ENCODE measurements at places on chromosomes 6 and 20.

- H3K27ac ChIP-seq, result no peak overlapping the region
- no peaks in the 10 kb centered on the region for H3K4me1 ChIP-seq
- no peak overlapping the region for H3K4me3 ChIP-seq
- no peaks in the 10 kb centered on the region for H3K36me3 ChIP-seq
- H3K27me3 ChIP-seq, result no peaks in the 10 kb centered on the region
These were observed 23.5 kb downstream of the BPIFA2 start for GRCh38 chr20:33191484-33191883.

GRCh38 chr6:131747821-131748353 is 37.1 kb upstream of the CTAGE9 start:
- H3K4me3 ChIP-seq, result no peak overlapping the region
- H3K27ac ChIP-seq, result no peak overlapping the region
- H3K27me3 ChIP-seq, result no peaks in the 10 kb centered on the region
- H3K36me3 ChIP-seq, result no peaks in the 10 kb centered on the region

DNA sequence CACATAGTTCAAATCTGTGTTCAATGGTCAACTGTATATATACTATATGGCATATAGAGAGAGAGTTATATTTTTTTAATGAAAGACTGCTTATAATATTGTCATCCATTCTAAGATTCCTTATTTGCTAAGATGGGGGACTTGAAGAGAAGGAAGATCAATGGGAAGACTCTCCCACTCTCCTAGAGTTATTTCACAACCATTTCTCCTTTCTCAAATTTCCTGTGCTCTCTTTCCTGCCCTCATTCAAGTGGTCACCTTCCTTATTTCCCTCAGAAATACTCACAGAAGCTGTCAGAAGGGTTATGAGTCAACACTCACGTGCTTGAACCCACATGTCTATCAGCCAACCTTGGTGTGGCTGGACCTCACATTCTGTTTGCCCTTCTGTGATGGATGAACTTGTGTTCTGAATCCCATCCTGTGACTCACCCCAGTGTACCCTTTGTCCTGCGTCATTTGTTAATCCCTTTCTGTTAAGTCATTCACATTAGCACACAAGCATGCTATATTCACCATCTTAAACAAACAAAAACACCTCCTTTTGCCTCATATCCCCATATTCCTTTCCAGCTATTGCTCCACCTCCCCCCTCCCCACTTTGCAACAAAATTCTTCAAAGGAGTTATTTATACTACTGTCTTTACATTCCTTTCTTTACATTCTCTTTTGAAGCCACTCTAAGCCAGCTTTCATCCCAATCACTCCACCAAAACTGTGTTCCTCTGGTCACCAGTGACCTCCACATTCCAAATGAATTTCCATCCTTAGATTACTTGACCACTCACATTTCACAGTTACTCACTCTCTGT is 279.3 kb upstream of the TCF21 start:
- no peak overlapping the region for H3K4me3 ChIP-seq
- no peak for DNase-seq
- no peaks in the 10 kb centered on the region for H3K27me3 ChIP-seq
- H3K36me3 ChIP-seq, result no peaks in the 10 kb centered on the region

GRCh38 chr20:53938739-53939138 is 131.7 kb downstream of the BCAS1 start:
- no peaks in the 10 kb centered on the region for H3K27me3 ChIP-seq
- H3K27ac ChIP-seq, result peak overlapping the region; percentile 65
- H3K4me3 ChIP-seq, result no peak overlapping the region

DNA sequence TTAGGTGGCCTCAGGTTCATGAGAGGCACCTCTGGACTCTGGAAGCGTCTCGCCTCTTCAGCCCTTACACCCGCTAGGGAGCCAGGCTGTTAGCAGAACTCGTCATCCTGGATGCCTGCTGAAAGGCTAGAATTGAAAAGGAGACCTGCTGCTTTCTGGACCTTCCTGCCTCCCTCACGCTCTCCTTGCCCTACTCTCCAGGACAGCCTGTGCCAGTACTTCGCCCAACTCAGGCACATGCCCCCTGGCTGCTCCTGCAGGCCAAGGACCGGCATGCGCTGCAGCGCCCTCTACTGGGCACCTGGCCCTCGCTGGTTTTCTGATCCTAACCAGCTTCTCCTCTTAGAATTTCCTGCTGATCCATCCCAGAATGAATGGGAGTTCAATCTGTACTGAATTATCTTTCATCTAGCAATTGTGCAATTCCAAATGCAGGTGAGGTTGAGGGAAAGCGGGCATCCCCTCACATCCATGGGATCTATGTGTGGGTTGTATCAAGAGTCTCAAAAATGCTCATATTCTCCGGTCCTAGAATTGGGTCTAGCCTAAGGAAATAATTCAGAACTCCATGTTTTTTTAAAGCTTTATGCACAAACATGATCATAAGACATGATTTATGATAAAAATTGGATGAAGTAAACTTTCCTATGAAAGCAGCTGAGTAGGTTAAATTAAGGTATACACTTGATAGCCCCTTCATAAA is 78.0 kb downstream of the PTPN1 start:
- H3K27ac ChIP-seq, result peak overlapping the region; percentile 57
- no peaks in the 10 kb centered on the region for H3K27me3 ChIP-seq
- peaks cover 15% of the 10 kb centered on the region for H3K4me1 ChIP-seq
- H3K36me3 ChIP-seq, result no peaks in the 10 kb centered on the region
- no peak overlapping the region for H3K4me3 ChIP-seq

Data from breast epithelium (tissue), 4 donors.